ENCODE measurements at places on chromosomes 13 and 19.
A peak's percentile ranks its signal among the peaks of the same experiment; 100 is the strongest.

GRCh38 chr19:45500918-45501729 is 2.9 kb downstream of the PPM1N start:
- DNase-seq, result no peak

- DNase-seq, result no peak
Observed at GRCh38 chr13:27830010-27830409, 37.7 kb downstream of the GSX1 start.

GRCh38 chr13:89457977-89458376 is 1786.8 kb downstream of the SLITRK5 start:
- DNase-seq, result peak; percentile 20

GRCh38 chr13:85379433-85379832 is 419.8 kb downstream of the SLITRK6 start:
- DNase-seq, result no peak

GRCh38 chr19:48340995-48341394 is 15.6 kb downstream of the EMP3 start:
- DNase-seq, result no peak

- peak; percentile 90 for DNase-seq
Observed at GRCh38 chr19:13850910-13851733, 25.8 kb upstream of the NANOS3 start.

DNA sequence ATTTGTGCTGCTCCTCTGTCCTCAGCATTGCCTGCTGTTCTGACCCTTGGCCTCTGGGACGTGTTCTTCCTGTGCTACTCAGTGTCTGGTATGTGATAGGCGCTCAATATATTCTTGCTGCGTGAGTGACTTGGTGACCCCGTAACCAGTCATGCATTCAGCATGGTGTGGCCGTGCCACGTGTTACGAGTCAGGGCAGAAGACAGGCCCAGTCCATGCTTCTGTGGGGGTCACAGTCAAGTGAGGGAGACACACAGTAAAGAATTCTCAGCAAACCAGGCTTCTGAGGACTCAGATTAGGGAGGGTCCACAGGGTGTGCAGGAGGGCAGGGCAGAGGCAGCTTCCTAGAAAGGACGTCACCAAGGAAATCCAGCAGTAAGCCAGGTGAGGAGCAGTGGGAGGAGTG is 7.9 kb downstream of the PPP1R37 start:
- no peak for DNase-seq

GRCh38 chr19:46205183-46205984 is 24.2 kb upstream of the IGFL1 start:
- DNase-seq, result no peak

DNA sequence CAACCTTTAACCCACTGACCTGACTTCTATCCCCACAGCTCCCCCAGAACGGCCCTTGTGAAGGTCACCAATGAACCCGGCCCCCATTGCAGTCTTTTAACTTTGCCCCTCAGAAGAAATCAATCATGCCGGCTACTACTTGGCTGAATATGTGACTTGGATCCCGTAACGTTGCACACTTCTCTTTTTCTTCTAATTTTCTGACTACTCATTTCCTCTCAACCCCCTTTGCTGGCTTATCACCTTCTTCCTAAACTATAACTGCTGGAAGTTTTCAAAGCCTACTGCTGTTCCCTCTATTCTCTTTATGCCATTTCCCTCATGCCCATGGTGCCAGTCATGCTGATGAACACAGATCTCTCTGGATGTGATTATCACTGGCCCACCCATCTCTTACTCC is 367.6 kb downstream of the DNAJC15 start:
- no peak for DNase-seq

- no peak for DNase-seq
Observed at GRCh38 chr19:7982651-7983099, 22.8 kb downstream of the ELAVL1 start.

GRCh38 chr19:3725121-3725520 is 16.9 kb downstream of the TJP3 start:
- no peak for DNase-seq

DNA sequence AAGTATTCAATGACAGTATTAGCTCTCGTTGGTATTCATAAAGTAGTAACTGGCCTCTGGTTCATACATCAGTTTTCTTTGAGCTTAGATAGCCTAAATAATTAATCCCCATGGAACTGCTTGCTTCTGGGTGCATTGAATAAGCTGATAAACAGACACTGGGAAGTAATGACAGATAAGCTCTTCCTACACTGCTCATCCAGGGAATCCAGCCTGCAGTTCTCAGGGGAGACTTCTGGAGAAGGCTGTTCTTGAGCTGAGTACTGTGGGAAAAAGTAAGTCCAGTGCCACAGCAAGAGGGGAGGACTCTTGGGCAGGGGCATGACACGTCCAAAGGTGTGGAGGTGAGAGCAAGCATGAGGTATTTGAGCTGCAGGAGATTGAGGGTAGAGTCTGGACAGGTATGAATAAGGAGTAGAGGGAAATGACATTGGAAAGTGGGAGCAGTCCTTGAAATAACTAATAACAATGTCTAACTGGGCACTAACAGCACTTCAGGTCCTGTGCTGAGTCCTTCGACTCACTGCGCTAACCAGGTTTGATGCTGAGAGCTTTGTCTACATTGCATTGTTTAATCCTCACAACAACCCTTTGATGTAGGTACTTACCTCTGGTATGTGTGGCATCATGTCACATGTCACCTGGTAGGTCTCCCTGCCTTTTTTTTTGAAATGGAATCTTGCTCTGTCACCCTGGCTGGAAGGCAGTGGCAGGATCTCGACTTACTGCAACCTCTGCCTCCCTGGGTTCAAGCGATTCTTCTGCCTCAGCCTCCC is 7.2 kb downstream of the GARRE1 start:
- peak; percentile 64 for DNase-seq

- DNase-seq, result no peak
Observed at GRCh38 chr13:85535316-85536084, 263.7 kb downstream of the SLITRK6 start.

- DNase-seq, result no peak
Observed at GRCh38 chr13:79451500-79451962, 29.4 kb upstream of the NDFIP2 start.

DNA sequence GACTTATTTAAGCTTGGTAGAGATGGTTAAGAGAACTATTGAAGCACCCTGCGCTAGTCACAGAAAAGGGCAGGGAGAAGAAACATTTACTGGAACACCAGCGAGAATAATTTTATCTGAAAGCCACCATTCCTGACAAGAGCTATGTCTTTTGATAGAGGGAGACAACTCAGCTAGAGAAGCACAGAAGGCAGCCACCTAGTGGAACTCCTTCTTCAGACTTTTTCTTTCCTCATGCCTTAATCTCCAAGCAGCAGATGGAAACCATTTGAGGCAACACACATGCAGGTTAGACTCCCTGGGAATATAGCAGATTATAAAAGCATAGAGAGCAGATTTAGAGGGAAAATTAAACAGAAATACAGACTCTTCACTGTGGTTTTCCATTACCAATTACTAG is 813.4 kb downstream of the SLITRK6 start:
- no peak for DNase-seq

- DNase-seq, result no peak
Observed at GRCh38 chr19:13931391-13932148, 6.6 kb downstream of the PODNL1 start.

- no peak for DNase-seq
Observed at GRCh38 chr13:35093356-35093755, 151.3 kb downstream of the NBEA start.

DNA sequence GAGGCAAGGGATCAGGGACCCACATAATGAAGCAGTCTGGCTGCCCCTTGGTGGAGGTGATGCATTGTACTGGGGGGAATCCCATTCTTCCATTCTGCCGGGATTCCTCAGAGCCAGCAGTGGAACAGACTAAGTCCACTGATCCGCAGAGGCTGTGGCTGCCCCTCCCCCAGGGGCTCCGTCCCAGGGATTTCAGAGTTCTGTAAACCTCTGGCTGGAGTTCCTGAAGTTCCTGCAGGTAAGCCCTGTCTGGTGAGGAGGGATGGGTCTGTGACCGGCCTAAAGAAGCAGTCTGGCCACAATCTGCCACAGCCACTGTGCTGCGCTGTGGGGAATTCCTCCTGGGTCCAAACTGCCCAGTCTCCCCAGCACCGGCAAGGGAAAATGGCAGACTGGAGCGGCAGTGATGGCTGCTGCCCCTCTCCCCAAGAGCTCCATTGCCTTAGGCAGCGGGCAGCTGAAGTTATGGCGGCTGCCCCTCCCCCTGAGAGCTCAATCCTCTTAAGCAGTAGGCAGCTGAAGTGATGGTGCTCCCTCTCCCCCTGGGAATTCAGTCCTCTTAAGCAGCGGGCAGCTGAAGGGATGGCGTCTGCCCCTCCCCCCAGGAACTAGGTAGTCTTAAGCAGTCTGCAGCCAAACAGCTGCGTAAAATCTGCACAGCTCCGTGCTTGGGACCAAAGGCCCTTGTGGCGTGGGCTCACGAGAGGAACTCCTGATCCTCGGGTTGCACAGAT is 155.7 kb downstream of the PCDH17 start:
- no peak for DNase-seq

DNA sequence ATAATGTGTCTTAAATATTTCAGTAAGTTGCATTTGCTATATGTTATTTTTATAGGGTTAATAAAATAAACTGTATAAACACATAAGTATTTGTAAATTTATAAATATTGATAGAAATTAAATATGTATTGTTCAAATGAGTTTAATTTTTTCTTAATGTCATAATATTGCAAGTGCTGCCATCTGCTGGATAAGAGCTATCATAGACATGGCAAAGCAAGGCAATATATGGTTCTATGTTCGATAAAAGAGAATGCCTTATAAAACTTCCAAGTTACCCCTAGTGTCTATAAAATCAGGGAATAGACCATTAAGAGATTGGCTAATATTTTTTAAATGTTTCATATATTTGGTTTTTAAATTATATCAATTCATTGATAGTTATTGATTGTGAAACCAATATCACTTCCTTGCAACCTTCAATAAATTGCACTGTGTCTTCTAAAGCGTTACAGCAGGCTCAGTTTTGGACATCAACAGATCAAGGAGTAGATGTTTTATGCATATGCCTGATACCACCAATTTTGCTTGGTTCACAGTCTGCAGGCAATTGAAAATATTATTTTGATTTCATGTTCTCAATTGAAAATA is 29.0 kb upstream of the SLITRK6 start:
- peak; percentile 4 for DNase-seq

DNA sequence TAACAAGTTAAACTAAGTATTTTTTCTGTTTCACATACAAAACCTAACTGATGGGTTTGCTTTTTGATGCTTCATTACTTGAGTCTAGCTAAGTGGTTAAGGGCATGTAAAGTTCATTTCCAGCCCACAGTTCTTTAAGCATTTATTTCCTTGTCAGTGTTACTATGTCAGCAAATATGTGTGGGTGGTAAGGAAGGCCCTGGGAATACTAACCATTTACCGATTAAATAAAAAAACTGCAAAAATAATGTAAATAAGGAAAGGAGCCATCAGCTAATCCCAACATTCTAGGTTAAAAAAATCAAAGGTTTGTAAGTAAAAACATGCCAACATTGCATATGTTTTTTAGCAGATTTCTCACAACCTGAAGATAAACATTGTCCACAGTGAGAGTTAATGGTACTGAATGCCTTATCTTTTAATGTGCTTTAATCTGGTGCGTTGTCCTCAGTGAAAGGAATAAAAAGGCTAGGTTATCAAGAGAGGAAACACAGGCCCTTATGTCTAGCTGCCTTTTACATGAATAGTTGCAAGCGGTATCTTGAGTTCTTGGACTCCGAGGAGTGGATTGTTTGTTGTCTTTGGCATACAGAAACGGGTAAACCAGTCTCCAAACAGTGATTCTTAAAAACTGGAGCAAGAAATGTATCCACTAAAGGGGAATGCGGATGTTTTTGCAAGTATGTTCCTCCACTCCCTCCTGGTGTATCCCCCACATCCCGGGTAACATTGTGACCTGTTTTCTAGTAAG is 949.6 kb upstream of the SLC10A2 start:
- peak; percentile 32 for DNase-seq

DNA sequence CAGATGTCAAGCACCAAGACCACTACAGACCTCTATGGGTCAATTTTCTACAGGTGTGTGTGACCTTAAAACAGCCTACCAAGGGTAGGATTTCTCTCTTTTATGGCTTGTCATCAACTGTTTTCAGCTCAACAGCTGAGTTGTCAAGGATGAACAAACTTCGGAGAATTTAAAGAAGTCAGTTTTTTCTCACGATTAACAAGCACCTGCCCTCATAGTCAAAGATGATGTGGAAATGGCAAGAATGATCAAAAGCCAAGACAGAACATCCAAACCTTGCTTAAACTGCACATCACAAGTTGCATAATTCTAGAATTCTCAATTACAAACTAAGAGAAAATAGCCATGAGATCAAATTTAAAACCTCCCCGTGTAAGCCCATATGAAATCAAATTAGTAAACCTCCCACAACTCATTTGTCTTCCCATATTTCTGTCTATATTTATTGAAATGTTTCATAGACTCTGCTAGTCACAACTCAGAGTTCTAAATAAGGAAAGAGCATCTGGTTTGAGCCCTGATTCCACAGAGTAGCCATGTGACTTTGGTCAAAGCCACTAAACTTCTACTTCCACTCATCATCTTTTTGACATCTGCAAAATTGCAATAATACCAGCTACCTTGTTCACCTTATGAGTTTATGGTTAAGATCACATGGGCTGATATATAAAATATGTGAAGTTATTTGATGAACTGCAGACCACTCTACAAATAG is 521.5 kb upstream of the HTR2A start:
- no peak for DNase-seq

- DNase-seq, result no peak
Observed at GRCh38 chr19:28612275-28612769, 600.6 kb downstream of the UQCRFS1 start.

GRCh38 chr13:29923554-29924481 is 73.4 kb upstream of the UBL3 start:
- peak; percentile 94 for DNase-seq

GRCh38 chr13:44309794-44310757 is 63.5 kb upstream of the SERP2 start:
- DNase-seq, result no peak

DNA sequence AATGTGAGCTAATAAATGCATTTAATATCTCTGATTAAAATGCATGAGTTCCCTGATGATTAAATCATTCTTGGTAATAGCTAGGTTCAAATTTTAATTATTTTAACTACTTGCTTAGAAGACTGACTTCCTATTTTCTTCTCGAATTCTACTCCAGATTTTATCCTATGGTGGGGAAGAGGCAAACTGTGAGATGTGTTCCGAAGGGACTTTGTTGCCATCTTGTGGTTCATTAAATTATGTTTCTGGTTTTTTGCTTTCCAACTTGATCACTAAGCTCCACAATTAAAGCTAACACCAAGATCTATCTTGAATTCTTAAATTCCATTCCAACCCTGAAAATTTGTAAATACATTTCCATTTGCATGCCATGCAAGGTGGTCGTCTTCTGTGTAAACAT is 538.4 kb upstream of the PCDH20 start:
- peak; percentile 52 for DNase-seq

GRCh38 chr13:26219726-26220125 is 2.4 kb downstream of the RNF6 start:
- DNase-seq, result no peak

Measured in umbilical cord (tissue), 2 donors.